ENCODE measurements at places on chromosomes 12 and 14.

DNA sequence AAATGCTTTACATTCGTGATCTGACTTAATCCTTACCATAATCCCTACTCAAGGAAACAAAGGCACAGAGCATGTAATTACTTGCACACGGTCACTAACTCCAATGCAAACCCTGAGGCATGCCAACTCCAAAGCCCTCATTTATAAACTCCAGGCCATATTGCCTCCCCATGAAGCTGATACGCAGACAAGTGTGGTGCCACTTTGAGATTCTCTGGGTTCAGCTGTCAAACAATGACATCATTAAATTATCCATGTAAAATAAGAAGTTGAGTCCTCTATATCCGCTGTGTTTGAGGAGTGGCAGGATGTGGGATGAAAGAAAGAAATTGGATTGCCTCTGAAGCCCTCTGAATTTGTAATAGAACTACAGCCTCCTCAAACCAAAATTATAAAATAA, 62.8 kb downstream of the ANO4 start:
- DNase-seq = no peak

GRCh38 chr12:75568393-75568792, 57.0 kb upstream of the KRR1 start:
- DNase-seq = no peak

GRCh38 chr12:32870716-32871115, 25.9 kb downstream of the PKP2 start:
- peak; percentile 47 for DNase-seq

DNA sequence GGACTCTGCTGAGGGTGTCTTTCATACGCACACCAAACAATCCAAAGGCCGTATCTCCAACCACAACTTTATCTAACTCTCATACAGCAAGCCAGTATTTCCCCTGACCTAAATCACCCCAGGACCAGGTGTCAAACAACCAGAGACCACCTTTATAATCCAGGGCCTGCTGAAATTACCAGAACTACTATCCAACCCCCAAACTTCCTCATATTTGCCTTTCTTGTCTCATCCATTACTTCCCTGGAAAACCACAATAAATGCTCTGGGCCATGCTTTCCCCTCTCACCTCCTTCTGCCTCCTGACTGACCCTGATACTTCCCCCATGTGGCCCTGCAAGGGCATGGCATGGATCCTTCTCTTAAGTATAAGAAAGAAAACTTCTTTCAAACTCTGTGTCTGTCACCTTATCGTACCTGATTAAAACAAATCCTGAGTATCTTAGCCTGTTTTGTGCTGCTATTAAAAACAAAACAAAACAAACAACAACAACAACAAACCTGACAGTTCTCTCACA, 44.7 kb upstream of the CRACR2A start:
- peak; percentile 25 for DNase-seq

DNA sequence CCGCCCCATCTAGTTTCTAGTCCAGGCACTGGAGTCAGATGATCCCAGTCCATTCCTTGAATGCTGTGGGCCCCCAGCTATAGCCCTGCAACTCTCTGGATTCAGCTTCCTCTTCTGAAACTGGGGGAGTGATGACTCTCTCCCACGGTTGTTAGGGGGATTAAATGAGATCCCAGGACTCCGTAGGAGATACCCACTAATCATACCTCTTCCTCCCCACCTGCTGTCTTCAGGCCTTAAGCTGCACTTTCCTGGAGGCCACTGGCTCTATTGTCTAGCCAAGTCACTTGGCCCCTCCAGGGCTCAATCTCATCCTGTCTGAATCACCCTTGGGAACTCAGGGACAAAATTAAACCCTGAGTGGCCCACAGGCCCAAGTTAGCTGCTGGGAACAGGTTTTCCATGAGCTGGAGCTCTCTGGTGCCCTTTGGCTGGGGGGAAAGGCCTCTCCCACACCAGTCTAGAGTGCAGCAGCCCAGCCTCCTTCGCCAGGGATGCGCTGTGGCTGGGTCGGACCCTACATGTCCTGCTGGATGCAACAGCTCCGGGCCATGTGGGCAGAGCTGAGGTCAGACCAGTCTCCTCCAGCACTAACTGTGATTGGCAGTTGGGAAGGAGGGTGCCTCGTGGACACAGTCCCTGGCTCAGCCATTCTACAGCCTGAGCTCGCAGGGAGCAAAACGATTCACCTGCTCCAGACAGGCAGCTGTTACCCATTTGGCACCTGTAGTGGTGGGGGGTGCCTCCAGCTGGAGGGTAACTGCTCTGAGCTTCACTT, 6.0 kb upstream of the ASB2 start:
- peak; percentile 24 for DNase-seq

DNA sequence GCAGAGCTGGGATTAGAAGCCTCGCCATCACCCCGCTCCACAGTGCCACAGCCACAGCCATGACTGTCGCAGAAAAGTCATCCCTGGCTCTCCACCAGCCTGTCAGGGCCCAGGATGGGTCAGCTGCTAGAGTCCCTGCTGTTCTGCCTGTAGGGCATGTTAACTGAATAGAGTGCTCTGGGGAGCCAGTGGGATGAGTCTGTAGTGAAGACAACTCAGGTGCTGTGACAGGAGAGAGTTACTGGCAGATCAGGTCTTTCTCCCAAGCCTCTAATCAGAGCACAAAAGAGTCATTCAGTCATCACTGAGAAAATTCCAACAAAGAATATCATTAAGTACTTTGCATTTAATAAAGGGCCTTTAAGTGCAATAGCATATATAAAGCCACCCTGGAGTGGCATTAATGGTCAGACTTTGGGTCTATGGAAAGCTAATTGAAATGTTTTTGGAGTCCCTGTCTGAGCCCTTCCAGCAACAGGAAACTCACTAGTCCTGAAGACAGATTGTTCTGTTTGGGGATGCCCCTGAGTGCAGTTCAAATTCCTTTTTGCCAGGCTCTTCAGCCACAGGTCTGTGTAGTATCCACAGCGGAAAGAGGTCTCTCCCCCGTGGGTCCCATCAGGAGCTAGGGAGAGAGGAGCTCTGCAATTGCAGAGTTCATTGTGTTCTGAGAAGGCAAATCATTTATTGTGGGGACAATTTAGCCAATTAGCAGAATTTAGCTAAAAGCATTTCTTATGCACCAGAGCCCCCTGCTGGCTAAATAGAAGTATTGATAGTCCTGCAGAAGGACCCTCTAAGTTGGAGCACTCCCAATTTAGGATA, 45.2 kb upstream of the C14orf132 start:
- DNase-seq = peak; percentile 59

DNA sequence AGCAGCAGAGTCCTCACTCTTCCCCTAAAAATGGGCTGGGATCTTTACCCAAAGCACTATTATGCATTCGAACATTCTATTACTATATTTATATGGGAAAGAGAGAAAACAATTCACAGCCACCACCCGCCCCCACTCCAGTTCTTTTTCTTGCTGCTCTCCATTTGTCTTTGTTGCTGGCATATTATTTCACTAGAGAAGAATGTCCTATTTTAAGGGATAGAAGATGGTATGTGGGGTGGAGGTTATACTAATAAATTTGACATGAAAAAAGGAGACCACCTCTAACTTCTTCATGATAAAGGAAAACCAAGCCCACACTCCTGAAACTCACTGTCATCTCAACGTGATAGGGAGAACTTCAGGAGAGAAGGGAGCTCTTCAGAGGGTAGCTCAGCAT, 28.5 kb upstream of the NTF3 start:
- no peak for DNase-seq

GRCh38 chr12:28144059-28144458, 46.2 kb upstream of the CCDC91 start:
- DNase-seq = no peak

GRCh38 chr14:71918955-71919354, 13.3 kb upstream of the RGS6 start:
- DNase-seq = peak; percentile 9

DNA sequence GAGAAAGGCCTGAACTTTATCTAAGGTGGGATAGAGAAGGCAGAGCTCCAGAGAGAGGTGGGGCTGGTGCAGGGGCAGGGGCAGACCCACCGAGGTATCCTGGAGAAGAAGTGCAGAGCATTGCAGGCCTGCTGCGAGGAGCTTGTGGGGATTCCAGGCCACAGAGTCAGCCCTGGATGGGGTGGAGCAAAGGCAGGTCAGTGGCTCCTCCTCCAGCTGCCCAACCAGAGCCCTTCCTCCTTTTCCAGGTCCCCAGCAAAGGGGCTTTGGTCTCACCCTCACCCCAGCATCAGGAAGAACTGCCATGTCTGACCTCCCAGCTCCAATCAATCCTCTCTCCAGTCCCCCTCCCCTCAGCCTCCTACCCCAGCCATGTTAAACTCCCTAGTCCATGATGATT, 19.8 kb upstream of the ZNF740 start:
- DNase-seq = no peak

DNA sequence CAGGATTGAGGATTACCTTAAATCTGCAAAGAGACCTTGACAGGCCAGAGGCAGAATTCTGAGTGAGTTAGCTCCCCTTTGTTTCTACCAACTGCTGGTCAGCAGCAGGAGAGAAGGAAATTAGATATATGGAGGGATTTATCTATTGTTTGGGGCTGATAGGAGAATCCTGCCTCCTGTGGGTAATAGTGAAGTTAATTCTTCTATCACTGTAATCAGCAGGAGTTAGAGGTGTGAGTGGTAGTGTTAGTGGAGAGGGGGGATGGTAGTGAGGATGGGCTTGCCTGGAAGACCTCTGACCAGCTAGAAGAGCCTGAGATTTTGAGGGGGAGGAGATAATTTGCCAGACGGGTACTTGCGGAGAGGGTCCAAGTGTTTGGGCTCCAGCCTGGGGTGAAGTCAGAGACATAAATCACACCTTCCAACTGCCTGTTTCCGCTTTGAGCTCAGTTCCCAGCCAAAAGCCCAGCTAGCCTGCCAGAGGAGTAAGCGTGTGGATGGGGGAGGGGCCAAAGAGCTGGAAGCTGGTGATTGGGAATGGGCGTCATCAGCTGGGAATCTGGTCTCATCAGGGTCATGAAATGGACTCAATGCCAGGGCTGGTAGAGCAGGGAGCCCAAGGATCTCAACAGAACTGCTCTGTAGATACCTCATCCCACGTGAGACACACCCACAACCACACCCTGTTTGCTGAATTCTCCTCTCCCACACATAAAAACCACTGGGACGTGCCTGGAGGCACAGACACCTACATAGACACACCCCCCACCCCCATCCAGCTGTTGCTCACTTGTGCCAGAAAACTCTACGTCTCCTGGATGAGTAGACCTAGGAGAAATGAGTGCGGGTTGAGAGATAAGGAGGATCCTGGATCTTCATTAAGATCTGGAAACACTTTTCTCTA, 13.1 kb upstream of the ITGA5 start:
- DNase-seq = peak; percentile 57

- DNase-seq = no peak
These were observed 766.2 kb downstream of the FLRT2 start for GRCh38 chr14:86296173-86296572.

DNA sequence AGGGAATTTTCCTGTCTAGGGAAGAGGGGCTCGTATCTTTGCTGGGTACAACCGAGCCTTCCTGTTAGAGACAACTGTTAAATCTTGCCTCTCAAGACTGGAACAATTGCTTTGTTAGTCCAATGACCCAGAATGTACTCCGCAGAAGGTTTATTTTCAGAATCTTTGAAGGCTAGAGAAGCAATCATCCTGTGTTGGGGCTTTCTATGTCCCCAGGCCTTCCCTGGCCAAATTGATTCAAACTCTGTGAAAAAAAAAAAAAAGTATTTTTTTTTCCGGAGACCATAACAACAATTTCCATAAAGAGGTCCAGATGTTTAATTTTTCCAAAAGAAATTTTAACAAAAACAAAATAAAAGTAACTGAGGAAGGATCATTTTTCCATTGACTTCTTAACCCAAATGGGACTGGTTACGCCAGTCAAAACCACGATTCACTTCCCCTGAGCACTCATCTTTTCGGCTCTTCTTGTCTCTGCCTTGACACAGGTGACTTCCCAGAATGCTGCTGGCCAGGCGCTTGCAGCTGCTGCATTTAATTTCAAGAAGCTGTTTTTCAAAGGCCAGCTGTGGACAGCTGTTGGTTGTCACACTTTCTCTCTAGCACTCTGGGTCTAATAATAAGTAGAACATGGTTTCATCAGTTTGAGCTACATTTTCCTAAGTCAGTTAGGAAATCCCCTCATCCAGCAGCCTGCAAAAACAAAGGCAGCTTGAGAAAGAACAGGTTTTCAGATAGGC, 81.6 kb upstream of the MANSC4 start:
- no peak for DNase-seq
